ENCODE measurements at places on chromosomes 11 and 22.

DNA sequence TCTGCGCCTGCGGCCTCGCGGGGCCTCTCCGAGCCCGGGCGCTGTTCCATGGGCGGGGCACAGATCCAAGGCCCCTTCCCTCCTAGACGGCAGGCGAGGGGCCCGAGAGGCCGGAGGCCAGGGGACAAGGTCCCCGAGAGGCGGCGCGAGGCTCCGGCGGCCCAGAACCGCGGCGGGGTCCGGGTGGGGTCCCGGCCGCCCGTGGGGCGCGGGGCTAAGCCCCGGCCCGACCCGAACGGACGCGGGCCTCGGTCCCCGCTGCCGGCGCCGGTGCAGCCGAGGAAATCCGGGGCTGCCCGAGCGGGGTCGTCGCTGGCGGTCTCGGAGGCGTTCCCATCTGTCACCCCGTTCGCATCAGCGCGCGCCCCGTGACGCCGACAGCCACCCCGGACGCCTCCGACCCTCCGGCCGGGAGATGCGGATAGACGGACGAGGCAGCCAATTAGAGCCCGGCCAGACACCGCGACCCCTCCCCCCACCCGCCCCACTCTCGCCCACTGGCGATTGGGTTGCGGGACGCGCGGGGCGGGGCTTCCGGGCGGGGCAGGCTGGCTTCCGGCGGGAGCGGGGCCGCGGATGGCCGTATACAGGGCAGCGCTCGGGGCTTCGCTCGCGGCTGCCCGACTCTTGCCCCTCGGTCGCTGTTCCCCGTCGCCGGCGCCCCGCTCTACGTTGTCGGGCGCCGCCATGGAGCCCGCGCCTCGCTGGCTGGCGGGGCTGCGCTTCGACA is at the start of gene SELENOO:
SELENOO (plus strand) TSS at position 551 of the 730 bp plus-strand sequence; CDS start at position 577, 26 bp downstream.
- peak; percentile 76 for DNase-seq

DNA sequence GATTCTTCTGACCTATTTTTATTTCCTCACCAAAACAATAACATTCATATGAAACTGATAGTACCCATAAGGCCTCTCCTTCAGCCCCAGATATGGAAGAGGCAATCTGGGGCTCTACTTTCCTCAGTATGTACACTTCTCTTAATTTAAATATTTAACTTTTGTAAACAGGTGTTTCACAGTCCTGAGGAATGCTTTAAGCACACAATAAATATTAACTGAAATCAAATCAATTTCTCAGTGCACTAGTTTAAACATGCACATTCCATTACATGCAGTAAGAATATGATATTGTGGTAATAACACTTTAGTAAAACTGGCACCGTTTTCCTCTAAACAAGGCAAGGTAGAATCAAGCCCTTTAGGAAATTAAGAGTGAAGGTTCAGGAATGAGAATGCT is 28.9 kb downstream of the APIP start:
- no peak for DNase-seq

GRCh38 chr11:60634126-60634525 is 65.3 kb upstream of the MS4A8 start:
- DNase-seq: no peak

DNA sequence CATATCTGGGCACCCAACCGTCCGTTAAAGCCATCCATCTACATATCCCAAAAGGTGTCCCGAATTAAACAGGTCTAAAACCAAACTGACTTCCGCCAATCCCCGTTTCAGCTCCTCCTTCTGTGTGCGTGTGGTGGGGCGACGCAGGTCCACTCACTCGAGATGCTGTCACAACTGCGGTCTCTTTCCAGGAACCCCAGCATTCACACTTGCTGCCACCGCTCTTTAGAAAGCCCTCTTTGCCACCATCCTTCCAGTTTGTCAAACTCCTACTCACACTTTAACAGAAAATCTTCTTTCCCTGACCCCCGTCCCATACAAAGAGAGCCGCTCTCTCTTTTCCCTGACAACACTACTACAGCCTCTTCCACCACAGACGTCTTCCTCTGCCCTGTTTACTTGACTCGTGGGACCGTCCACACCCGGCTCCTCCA is 467 bp downstream of the ESS2 start:
- DNase-seq: no peak

DNA sequence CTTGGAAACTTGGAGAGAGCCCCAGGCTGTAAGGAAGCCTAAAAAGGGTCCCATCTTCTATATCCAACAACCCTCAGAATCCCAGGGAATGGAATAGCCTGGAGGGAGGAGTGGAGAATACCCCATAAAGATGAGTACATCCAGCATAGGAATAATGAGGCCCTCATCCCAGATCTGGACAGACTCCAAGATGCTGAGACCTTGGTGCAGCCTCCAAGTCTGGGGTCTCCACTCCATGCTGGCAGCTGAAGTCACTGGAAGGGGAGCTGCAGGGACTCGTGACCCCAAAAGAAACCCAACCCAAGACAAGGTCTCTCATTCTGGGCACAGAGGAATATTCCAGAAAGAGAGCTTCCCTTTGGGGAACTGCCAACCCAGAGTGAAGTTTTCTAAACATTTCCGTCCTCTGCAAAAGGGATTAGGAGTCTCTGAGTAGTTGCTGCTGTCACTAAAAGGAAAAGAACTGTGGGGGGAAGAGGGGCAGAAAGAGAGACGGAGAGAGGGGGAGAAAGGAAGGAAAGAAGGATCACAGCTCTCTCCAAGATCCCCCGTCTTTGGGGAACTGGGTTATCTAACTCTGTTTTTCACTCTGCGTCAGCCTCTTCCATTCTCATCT is 589 bp downstream of the SCGB1A1 start:
- no peak for DNase-seq

GRCh38 chr22:43854786-43855271 is 7.5 kb downstream of the SULT4A1 start:
- DNase-seq: no peak

GRCh38 chr11:15690320-15690719 is 575.6 kb downstream of the INSC start:
- no peak for DNase-seq

GRCh38 chr11:69157156-69157821 is 1.6 kb downstream of the SMIM38 start:
- DNase-seq: no peak

DNA sequence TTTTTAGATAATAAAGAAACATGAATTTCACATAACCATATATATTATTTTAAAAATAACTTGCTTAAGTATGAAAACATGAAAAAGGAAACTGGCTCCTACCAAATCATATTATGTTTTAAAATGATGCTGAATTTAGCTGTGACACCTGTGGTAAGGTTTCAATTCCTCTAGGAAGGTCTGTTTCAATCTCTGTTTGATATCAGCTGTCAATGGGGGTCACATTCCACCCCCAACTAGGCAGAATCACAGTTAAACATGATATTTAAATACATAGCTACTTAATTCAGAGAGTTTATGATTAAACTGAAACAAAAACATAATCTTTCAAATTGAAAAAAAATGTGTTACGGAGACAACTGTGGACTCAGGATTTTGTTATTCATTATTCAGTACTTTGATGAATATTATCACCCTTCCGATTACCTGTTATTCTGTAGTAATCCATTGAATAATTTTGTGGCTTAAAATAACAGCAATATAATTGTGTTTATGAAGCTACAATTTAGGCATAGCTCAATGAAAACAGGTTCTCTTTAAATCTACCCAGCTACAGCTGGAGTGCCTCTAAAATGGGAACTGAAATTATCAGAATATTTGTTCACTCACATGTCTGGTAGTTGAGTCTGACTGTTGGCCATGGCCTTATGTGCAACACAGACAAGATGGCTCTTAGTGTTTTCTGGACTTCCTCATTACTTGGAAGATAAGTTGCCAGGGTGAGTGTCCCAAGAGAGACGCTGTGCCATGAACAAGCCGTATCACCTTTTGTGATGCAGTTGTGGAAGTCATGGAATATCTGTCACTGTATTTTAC is 244.6 kb upstream of the ANO3 start:
- no peak for DNase-seq

DNA sequence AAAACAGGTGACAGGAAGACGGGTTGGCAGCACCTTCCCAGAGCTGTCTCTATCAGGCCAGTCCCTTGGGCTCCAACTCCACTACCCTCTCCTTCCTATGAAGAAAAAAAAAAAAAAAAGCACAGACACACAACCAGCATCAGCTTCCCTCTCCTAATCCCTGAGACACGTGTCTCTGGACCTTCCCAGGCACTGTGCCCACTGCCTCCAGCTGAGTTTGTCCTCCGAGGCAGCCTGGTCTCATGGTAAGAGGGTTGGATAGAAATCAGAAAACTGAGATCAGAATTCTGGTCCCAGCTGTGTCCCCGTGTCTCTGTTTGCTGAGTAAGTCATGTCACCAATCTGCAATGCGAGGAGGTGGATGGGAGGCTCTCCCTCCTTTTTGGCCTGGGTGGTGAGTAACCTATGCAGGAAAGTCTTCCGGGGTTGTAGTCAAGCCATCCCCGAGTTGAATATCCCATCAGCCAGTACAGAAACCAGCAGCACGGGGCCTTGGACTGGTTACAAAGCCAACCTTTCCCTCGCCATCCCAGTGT is 193.7 kb upstream of the TBCEL start:
- DNase-seq: no peak

DNA sequence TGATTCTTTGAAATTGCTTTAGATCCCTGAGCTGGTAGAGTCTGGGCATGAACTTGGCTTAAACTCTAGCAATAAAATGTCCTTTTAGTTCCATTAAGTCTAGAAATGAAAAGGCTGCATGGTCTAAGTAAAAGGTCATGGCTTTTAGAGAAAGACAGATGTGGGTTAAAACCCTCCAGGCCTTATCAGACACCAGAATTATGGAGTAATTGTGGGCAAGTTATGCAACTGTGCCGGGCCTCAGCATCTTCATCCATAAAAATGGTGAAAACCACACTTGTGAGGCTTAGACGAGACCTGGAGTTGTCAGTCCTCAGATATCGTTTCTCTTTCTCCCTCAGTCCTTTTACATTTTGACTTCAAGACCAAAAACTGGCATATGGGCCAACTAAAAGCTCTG is 597.9 kb upstream of the KIRREL3 start:
- no peak for DNase-seq

GRCh38 chr11:19921976-19922688 is 209.5 kb downstream of the NAV2 start:
- no peak for DNase-seq

GRCh38 chr11:36485298-36486002 is 24.6 kb downstream of the TRAF6 start:
- DNase-seq: no peak

DNA sequence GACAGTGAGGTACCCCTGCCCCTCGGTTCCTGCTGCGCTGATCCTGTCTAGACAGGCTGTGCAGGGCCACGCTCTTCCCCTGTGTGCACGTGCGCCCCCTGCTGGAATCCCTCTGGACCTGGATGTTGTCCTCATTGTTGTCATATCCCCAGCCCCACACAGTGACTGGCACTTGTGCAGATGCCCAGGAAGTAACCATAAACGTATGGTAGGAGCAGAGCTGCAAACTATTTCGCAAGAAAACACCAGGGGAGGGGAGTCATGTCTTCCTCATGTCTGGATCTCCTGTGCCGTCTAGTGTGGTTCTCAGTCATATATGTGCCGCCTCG is 114.7 kb downstream of the CRYBB2 start:
- DNase-seq: no peak

- no peak for DNase-seq
Observed at GRCh38 chr11:63619967-63620366, 5.7 kb upstream of the PLAAT3 start.
